Posterior cingulate gyrus (tissue), 11 donors: ENCODE measurements at places on chromosomes 7 and 10.

DNA sequence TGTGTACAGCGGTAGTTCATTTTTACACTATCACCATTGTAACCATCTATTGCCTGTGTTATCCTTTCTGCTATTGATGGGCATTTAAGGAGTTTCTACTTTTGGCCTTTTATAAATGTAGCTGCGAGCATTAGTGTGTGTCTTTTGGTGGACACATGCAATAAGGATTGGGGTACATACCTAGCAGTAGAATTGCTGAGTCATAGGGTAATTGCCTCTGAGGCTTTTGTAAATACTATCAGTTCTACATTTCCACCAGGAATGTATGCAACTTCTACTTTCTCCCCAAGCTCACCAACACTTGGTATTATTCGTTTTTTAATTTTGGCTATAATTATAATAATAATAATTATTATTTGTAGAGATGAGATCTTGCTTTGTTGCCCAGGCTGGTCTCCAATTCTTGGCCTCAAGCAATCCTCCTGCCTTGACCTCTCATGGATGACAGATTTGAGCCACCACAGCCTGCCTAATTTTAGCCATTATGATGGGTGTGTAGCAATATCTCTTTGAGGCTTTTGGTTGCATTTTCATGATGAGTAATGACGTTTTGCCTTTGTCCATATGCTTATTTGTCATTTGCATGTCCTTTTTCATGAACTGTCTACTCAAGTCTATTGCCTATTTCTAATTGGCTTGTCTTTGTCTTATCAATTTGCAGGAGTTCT lies 277.0 kb downstream of the ACTR3B start:
- DNase-seq, result no peak

- DNase-seq, result no peak
Observed at GRCh38 chr7:72438491-72438890, 26.4 kb upstream of the CALN1 start.

DNA sequence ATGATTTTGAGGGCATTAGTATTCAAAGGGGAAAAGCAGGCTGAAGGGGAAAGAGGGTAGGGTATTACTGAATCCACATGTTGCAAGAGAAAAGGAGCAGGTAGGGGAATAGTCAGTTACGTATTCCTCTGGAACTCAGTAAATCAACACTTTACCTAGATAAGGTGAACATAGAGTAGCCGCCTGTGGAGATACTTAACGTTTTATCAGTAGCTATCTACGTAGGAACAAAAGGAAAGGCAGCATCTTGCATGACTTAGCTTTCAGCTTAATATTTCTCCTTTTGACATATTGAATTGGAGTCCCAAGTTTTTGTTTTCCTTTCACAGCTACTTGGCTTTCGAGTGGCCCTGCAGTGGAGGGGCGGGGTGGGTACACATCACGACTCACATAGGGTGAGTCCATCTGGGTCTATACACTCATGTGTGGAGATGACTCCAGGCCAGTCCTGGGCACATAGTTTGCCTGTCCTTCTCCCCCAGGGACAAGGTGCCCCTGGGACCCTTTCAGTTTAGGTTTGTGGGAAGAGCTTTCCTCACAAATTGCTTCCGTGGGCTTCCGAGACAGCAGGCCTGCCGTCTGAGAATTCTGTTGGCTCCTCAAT lies 48.1 kb downstream of the CCNY start:
- no peak for DNase-seq

DNA sequence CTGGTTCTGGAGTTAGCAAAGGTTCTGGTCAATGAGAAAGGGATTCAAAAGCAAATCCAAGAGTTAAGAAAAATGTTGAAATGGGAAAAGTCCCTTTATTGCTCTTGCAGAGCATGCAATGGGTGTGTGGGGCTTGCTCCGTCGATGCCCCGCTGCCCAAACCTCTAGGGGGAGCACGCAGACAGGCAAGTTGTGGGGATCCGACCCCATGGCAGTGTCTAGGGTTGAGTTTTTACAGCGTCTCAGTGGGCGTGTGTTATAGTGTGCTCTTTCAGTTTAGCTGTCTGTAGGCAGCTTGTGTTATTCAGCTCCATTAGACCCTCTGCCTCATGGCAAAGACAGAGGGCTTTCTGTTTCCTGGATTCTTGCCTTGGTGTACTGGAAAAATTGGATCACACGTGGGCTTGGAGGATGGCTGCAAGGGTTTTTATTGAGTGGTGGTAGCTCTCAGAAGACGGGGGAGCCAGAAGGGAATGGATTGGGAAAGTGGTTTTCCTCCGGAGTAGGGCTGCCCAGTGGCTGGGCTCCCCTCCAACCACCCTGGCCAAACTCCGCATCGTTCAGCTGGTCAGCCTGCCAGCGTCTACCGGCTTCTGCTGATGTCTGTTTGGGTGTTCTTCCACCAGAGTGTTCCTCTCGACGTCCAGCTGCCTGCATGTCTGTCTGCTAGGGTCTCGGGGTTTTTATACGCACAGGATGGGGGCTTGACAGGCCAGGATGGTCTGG lies 102.3 kb upstream of the PLXDC2 start:
- DNase-seq, result no peak

DNA sequence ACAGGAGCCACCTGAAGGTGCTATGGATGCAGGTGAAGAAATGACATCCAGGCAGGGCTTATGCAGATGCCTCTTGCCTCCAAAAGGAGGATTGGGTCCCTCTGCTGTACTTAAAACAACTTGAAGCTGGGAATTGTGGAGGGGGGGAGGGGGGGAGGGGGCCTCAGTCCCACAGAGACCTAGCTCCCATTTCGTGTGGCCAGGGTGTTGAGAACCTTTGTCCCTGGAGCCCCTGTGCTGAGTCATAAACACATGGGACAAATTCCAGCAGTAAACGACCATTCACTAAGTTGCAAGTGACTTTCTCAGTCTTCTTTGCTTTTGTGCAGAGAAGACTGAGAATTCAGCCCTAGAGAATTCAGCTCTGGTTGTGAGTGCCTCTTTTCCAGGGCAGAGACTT lies 96.5 kb upstream of the PODXL start:
- no peak for DNase-seq

DNA sequence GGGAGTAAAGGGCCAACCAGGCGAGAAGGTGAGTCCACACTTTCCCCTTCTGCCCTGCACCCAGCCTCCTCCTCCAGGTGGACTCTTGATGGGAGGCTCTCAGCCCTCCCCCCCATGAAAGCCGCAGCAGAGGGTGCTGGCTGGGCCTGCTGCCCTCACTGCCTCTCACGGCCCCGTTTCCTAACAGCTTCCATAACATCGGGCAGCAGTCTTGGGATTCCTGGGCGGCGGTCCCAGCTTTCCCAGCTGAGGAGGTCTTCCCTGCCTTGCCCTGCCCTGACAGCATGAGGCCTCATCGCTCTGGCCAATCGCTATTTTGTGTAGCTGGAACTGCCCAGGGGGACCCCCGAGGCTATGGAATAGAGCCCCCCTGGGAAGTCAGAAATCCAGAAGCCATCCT lies 76.3 kb downstream of the COL13A1 start:
- no peak for DNase-seq

- peak; percentile 40 for DNase-seq
Observed at GRCh38 chr10:100341953-100342626, 4.9 kb upstream of the SCD start.

DNA sequence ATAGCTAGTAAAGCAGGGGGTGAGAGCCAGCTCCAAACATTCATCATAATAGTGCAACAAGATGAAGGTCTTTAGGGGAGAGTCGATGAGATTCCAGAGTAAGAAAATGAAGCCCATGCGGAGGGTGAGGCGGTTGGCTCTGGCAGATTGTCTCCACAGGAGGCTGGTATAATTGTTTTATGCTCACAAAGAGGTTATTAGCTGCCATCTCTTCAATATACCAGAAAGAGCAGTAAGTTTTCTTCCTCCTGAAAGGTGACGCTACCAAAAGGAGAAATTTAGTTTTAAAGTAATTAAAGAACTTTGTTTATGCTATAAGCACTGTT lies 59.2 kb upstream of the KCNIP2 start:
- DNase-seq, result no peak

- DNase-seq, result no peak
Observed at GRCh38 chr10:4590807-4591206, 235.2 kb upstream of the AKR1E2 start.

DNA sequence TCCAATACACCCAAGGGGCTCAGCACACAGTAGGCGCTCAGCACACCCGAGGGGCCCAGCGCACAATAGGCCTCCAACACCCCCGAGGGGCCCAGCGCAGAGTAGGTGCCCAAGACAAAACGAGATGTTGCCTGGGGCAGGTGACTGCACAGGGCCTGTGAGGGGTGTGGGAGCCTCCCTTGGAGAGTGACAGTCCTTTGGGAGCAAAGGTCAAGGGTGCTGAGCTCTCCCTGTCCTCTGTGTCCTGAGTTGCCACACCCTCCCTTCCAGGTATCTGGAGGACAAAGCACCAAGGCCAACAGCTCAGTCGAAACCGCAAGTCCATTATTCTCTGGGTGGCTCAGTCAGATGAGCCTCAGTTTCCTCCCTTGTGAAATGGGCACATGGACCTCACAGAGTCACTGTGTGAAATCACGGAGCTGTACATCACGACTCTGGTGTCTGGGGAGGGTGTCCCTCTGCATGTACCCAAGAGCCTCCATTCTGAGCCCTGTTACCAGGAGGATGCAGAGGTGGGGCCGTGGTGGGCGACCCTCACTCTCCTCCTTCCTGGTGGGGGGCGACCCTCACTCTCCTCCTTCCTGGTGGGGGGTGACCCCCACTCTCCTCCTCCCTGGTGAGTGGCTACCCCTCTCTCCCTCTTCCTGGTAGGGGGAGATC lies 81.3 kb downstream of the FOXL3 start:
- DNase-seq, result no peak

DNA sequence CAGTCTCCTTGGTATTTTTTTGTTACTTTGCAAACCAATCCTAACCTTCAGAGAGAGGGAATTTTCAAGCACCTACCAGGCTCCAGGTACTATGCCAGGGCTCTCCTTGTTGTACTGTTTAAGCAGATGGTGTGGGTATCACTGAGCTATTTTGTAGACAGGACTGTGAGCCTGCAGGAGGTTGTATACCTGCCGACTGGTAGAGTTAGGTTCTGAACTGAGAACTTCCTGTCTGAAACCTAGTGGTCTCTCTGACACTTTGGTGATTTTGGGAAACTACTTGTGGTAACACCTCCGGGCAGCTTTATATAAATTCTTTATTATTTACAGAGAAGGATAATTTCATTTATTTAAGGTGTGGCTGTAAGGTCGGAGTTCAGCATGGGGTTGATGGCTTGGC lies 4.6 kb downstream of the ZNF853 start:
- DNase-seq, result no peak

GRCh38 chr7:69871886-69872569 lies 273.8 kb downstream of the AUTS2 start:
- DNase-seq, result no peak

DNA sequence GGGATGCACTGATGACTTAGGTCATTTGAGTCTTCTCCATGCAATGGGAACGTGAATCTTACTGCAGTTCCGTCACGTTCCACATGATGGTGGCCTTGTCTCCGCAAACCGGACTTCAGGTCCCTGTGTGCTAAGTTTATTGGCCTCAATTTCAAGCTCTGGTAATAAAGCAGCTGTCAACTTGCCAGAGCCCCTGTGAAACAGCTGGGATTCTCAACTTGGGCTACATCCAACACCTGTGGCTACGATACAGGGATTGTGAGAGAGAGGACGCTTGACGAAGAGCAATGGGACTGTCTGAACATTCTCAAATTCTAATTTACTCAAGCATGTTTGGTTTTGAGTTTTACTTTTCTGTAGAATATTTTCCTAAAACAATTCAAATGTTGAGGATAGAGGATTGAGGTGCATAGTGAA lies 174.2 kb downstream of the PTN start:
- DNase-seq, result peak; percentile 64

- no peak for DNase-seq
Observed at GRCh38 chr7:69823151-69823744, 225.0 kb downstream of the AUTS2 start.

DNA sequence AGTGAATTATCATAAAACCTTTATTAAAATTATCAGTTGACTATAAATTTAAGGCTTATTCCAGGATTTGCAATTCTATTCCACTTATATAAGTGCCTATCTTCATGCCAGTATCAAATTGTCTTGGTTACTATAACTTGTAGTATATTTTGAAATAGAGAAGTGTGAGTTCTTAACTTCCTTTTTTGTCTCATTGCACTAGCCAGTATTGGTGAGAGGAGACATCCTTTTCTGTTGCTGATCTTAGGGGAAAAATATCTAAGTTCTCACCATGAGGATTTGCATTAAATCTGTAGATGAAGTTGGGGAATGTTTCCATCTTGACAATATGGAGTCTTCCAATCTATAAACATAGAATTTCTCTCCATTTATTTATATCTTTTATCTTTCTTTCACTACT lies 104.2 kb upstream of the MKI67 start:
- DNase-seq, result no peak

DNA sequence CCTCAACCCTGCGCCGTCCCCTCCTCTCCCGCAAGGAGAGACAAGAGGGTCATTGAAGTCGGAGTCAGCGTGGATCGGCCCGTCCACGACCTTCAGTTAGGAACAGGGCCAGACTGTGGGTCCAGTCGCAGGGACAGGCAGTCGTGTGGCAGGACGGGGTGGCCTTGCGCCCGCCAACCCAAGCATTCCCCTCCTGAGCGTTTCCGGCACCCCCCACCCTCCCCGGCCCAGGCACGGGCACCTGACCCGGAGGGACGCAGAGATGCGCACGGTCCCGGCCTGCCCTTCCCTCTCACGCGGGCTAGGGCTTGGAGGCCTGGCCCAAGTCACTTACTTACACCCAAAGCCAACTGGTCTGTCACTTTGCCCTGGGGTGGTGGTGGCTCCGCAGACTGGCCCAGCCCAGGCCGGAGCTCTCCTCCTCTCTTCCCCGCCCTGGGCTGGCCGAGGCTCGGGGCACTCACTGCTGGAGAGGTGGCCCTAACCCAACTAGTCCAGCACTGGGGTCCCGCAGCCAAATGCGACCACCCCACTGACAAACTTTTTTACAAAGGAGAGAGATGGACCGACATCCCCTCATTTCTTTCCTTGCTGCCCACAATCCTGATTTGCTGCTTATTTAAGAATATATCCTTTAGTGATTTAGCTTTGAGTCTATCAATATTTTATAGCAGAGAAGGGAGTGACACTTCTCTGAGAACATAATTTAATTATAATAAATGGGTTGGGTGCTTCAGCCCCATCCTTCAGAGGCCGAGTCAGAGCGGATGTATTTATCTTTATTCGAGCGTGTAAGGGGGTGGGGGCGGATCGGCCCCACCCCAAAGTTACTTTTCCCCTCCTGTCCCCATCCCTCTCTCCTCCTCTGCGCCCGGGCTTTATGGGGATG lies 1.2 kb upstream of the UNCX start:
- DNase-seq, result no peak

GRCh38 chr10:124998624-124999291 lies 56.8 kb downstream of the ZRANB1 start:
- DNase-seq, result no peak

- DNase-seq, result no peak
Observed at GRCh38 chr7:44530990-44531389, 10.1 kb downstream of the NPC1L1 start.

- DNase-seq, result no peak
Observed at GRCh38 chr7:69018200-69018599, 580.1 kb upstream of the AUTS2 start.

- peak; percentile 90 for DNase-seq
Observed at GRCh38 chr10:122494833-122495232, 33.5 kb downstream of the HTRA1 start.

DNA sequence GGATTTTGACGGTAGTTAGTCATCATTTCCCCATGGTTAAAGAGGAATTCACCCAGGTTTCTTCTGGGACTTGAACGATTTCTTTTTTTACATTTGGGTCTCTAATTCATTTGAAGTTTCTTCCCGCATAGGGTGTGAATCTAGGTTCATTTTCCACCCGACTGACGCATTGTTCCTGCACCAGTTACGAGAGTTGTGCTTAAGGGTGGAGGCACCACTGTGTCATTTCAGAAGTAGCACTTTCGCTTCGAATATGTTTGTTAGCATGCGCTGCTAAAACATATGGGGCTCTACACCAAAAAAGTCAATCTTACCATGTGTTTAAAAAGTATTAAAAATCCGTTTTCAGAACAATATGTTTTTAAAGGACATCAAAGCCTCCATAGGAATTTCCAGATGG lies 140.3 kb downstream of the VIPR2 start:
- DNase-seq, result no peak
